ENCODE measurements at places on chromosomes 5 and 9. TPM values are rescaled to one million over a fixed set of nuclear protein-coding genes. Genes with fewer than 3 reads are reported as not detected.

Gene HRCT1
- total RNA-seq, result not detected

Gene NR2F1
- 6.9 TPM for total RNA-seq

Gene WNK2
- not detected for total RNA-seq

Gene CD274
- total RNA-seq, result 1.4 TPM

Gene RFESD
- 5.3 TPM for total RNA-seq

Gene GRM6
- not detected for total RNA-seq

Gene PCDHB10
- total RNA-seq, result 3.9 TPM

Gene ASB6
- total RNA-seq, result 14.4 TPM

Gene INVS
- total RNA-seq, result 46.2 TPM

Gene WDR38
- total RNA-seq, result not detected

Gene SV2C
- total RNA-seq, result not detected

Gene SMIM33
- not detected for total RNA-seq

Gene PLPP7
- total RNA-seq, result 1.0 TPM

Gene G3BP1
- total RNA-seq, result 395 TPM

Gene DNAH5
- 2.2 TPM for total RNA-seq

Gene TPM2
- total RNA-seq, result 423 TPM

Gene DDX4
- total RNA-seq, result not detected

GRCh38 chr9:12798066-12798770, 23.4 kb downstream of the LURAP1L start:
- no peak for DNase-seq

- DNase-seq, result no peak
Measured at GRCh38 chr5:159804121-159804520, 112.2 kb upstream of the ADRA1B start.

- DNase-seq, result peak; percentile 77
Measured at GRCh38 chr5:157476702-157477408, 16.8 kb downstream of the NIPAL4 start.

- DNase-seq, result no peak
Measured at GRCh38 chr9:114021578-114021977, 56.5 kb downstream of the AMBP start.

DNA sequence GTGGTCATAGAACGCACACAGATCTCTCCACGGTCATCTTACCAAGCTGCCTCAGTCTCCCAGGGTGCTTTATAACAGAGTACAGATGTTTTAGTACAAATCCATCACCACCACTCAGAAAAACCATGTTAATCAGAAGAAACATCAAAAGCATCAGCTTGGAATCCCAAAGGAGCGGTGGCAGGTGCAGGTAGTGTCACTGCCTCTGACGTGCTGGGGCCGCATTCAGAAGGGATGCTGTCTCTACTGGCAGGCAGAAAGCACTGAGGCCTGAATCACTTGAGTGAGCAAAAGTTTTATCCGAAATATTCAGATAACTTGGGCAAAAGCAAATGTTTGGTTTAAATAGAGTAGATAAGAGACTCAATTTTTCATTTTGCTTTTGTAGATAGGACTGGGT, 448.4 kb upstream of the ZNF608 start:
- no peak for DNase-seq

- no peak for DNase-seq
Measured at GRCh38 chr9:468766-469426, 254.2 kb downstream of the DOCK8 start.

DNA sequence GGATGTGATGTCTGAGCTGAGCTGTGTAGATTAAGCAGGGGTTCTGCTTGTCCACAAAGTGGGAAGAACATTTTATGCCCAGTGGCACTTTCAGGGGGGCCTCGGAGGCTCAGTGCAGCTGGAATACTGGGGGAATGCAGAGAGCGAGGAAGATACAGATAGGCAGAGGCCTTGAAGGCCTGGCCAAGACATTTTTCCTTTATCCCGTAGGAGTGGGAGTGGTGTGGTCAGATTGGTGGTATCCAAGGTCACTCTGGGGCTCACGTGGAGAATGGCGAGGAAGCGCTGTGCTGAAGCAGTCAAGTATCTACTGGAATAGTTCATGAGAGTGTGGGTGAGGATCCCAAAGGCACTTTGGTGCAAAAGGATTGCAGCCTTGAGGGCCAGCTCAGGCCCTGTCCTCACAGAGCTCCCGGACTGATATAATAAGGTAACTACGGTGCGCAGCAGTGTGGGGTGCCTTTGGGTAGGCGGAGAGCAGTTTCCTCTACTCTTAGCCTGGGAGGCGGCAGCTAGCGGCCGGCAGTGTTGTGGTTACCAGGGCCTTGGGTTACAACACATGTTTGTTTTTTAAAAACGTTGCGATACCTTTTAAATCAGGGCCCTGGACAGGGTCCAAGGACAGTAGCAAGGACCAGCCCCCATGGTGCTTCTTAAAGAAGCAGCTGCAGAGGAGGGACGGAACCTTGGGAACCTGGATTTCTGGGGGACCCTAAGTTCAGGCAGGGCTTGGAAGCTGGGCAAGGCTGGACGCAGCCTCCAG, 10.8 kb upstream of the CCDC69 start:
- DNase-seq, result no peak

DNA sequence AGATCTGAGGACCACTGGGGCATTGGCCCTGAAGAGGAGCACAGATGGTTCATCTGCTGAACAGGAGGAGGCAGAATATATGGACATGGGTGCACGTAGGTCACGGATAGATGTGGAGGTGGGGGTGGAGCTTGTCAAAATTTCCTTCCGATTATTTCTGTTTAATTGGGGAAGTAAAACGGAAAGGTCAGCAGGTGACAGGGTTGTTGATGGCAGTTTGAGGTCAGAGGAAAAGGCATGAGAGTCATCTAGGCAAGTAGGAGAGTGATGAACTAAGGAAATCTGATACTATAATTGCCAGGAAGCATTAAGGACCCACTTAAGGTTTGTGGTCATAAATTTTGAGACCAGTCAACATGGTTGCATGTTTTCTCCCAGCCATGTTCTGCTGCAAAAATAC, 8.4 kb upstream of the FAM81B start:
- DNase-seq, result no peak

- no peak for DNase-seq
Measured at GRCh38 chr5:145701404-145701803, 133.7 kb downstream of the PRELID2 start.

DNA sequence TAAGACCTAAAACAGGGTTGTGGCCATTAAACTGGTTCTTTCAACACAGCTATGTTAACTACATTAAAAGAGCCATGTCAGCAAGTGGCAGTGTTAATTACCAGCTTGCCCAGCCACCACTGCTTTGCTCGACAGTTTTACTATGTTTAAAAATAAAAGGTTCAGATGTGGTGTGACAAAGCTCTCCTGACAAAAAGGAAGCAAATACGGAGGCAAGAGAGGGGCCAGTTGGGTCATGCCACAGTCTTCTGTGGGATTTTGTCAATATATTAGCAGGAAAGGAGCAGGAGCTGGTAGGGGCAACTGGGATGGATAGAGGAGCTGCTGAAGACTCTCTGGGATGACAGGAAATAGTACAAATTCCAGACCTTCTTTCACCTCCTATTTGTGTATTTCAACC, 113.5 kb upstream of the PCA3 start:
- no peak for DNase-seq

DNA sequence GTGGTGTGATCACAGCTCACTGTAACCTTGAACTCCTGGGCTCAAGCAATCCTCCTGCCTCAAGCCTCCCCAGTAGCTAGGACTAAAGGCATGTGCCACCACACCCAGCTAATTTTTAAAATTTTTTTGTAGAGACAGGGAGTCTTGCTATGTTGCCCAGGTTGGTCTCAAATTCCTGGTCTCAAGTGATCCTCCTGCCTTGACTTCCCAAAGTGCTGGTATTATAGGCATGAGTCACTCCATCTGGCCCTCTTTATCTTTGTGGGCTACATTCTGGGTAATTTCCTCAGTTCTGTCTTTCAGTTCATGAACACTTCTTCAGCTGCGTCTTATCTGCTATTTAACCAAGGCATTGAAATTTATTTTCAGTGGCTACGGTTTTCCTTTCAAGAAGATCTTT, 196.6 kb upstream of the IER5L start:
- DNase-seq, result no peak

GRCh38 chr5:179233909-179234562, 111.2 kb downstream of the ADAMTS2 start:
- no peak for DNase-seq

- peak; percentile 84 for DNase-seq
Measured at GRCh38 chr5:34499001-34499734, 157.0 kb upstream of the RAI14 start.

GRCh38 chr5:34580983-34581382, 75.1 kb upstream of the RAI14 start:
- DNase-seq, result no peak

DNA sequence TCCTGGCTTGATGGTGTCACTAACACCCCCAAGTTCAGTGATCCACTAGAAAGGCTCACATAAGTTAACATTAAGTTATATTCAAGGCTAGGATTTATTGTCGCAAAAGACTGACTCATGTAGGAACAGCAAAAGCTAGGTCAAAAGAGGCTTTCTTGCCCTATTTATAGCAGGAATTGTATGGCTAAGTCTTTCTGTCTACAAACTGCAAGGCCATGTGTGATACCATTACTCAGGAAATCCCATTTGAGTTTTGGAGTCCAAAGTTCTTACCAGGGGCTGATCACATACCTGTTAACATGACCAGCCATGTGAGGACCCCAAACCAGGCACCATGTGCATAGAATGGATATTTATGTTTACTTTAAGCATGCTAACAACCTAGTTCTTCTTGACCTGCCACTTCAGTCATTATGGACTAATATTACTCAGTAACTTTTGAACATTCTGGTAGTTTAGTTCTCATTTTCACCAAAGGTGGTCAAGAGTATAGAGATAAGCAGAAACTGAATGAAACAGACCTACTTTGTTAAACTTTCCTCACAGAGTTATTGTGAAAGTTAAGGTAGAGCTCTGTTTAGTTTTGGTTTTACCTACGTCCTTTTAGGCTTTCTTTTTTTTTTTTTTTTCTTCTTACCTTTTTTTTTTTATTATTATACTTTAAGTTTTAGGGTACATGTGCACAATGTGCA, 281.1 kb downstream of the FER start:
- DNase-seq, result no peak

DNA sequence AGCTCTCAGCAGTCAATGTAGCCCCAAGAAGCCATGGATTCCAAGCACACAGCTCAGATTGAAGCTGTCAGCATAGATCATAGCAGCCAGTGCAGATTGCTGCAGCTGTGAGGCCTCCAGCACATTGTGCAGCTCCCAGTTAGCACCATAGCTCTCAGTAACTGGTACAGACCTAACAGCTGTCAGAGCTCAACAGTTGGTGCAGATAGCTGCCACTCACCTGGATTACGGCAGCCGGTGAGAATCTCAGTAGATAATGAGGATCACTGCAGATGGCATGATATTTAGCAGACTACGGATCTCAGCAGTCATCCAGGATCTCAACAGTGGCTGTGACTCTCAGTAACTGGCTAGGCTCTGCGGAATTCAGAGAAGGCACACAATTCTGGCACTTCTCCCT, 500.4 kb downstream of the TUSC1 start:
- no peak for DNase-seq

- no peak for DNase-seq
Measured at GRCh38 chr9:100591639-100592412, 13.9 kb downstream of the CAVIN4 start.

- no peak for DNase-seq
Measured at GRCh38 chr5:139763930-139764791, 31.4 kb upstream of the PSD2 start.

Measured in A172 (cell line).